ENCODE measurements at places on chromosomes 12 and 14.

DNA sequence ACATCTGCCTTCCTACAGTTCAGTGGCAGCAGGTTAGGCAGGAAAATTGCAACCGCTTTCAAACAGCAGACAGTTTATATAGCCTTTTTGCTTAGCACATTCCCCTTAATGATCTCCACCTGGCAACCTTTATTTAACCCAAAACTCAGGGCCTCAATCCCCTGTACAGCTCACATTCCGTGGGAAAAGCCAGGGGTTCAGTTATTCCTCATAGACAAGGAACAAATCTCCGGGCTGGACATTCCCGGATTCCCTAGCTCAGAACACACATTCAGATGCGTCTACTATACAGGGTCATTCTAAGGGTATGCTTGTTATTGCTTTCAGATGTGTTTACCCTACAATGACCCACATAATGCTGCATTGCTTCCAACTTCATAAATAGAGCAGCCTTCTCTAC lies 73.8 kb upstream of the DCN start:
- no peak for DNase-seq

GRCh38 chr12:106487664-106488063 lies 95.1 kb upstream of the RFX4 start:
- DNase-seq, result no peak

- no peak for DNase-seq
These were observed 27.8 kb upstream of the CAPRIN2 start for GRCh38 chr12:30782316-30783173.

DNA sequence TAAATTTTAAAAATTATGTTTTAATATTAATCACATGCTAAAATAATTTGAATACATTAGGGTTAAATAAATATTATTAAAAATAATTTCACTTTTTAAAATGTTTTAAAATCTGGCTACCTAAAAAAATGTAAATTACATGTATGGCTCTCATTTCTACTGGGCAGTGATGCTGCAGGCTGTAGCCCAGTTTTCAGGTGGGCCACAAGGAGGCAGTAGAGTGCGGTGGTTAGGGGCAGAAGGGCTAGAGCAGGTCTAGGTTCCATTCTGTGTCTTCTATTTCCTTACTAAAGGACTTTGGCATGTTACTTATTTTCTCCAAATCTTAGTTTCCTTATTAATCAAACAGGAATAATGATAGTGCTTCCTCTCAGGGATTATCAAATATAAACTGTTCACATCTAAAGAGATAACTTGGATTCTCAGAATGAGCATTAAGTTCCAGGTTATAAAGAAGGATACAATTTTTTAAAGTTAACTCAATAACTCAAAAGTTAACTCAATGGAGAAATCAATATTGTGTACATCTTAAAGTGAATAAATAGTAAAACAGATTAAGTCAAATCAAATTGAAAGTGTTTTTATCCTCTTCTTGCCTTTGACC lies 54.9 kb upstream of the OVCH1 start:
- peak; percentile 41 for DNase-seq

DNA sequence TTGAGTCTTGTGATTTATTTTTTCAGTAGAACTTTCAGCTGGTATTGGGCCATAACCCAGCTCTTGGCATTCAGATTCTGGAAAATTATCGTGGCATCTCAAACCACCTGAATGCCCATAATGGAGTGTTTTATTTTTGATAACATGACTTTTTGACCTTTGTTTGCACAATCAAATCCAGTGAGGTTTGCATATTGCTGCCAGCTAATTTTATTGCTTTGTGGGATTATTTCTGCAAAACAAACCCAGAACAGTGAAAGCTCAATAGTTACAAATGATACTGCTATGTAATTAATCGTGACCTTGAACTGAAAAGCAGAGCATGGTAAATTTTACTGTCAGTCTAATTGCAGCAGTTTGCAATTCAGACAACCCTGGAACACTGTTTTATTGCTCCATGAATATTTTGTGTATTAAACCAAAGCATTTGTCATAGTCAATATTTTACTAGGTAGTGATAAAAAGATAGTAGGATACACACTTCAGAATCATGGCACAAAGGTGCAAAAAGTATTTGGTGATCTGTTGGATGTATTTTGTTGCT lies 255.2 kb upstream of the NAV3 start:
- no peak for DNase-seq

GRCh38 chr12:115146453-115146852 lies 462.5 kb upstream of the TBX3 start:
- no peak for DNase-seq

DNA sequence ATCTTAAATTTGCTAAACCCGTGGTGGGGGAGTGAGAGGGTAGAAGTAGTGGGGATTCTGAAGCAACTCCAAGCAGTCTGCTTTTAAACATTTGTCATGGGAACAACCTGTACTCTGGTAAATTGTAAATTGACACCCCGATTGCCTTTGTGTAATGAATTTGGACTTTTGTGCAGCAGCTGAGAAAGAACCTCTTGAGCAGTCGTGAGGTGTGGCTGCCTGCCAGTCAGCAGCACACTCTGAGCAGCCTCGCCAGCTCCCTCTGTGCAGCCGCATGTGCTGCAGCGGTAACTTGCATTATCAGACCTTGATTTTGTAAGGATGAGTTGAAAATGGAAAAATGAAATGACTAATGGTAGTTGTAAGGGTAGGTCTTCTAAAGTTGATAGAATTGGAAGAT lies 74.3 kb downstream of the SUSD6 start:
- no peak for DNase-seq

GRCh38 chr12:109116611-109116949 lies 193 bp downstream of the ACACB start:
- DNase-seq, result no peak

DNA sequence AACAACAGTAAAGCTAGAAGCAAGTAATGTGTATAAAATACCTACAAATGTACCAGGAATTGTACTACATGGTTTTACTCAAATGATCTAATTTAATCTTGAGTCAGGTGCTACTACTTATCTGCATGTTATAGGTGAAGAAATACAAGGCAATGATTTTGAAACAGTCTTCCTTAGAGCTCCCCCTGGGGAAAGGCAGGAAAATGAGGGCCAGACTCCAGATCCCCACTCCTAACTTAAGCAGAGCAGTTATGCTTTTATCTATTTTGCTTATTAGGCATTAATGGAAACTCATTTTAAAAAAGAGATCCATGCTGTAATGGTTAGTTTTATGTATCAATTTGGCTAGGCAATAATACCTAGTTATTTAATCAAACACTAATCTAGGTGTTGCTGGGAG lies 109.3 kb upstream of the CPSF6 start:
- no peak for DNase-seq

DNA sequence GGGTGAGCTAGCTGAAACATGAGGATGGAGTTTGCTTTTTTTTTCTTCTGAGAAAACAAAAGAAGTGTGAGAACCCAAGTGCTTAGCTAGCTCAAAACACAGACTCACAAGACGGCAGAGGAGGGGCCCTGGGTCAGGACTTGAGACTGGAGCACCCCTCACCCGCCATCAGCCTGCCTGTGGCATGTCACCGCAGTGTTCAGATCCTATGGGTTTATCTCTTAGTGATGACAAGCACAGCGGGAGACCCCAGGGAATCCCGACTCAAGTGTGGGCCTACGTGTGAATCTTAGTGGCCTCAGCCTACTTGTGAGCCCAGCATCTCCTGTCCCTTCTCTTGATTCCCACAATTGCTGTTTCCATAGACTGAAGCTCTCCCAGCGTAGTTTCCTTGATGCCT lies 22.9 kb downstream of the DYRK4 start:
- no peak for DNase-seq

DNA sequence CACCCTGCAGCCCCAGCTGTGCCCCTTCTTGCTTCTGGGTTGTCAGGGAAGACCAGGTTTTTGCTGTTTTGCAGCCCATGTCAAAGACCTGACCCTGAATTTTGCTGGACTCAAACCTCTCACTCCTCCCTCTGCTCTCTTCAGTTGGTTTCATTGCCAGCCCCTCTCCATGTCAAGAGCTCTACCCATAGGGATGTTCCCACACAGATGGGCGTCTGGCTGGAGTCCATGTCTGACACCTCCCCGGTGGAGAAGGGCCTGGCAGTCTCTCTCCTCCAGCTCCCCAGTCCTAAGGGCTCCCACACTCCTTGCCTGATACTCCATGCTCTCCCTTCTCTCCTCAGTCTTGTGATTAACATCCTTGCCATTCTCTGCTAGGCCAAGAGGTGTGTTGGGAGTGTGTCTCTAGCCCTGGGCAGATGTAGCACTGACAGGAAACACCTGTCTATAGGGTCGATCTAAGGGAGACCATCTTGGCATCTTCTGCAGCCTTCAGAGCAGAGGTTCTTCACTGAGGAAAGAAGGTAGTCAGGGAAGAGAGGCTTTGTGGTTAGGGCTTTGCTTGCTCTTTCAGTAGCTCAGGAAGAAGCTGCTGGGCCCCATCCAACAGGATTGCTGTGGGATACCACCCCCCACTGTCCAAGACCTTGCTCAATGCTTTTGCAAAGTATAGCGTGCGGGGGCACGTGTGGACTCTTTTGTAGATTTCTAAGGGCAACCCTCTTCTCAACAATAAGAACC lies 4.7 kb downstream of the ASIC1 start:
- DNase-seq, result no peak

- DNase-seq, result no peak
These were observed 99.2 kb downstream of the PPM1A start for GRCh38 chr14:60348211-60348610.

DNA sequence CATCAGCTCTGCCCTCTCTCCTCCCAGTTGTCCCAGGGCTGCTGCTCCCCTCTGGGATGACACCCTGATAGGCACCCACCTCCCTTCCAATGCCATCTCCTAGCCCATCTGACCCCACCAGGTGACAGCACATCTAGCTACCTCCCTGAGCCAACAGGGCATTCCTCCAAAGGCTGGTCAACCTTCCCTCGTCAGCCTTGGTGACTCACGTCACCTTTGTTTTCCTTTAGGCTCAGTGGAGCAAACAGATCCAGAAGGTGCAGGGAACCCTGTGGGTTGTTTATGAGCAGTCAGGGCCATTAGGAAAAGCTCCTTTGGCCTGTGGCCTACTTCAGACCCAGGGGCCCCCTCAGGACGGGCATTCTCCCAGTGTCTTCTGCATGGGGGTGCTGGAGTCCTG lies 32.4 kb downstream of the PIGH start:
- no peak for DNase-seq

GRCh38 chr12:51864833-51865670 lies 16.5 kb upstream of the FIGNL2 start:
- DNase-seq, result no peak

DNA sequence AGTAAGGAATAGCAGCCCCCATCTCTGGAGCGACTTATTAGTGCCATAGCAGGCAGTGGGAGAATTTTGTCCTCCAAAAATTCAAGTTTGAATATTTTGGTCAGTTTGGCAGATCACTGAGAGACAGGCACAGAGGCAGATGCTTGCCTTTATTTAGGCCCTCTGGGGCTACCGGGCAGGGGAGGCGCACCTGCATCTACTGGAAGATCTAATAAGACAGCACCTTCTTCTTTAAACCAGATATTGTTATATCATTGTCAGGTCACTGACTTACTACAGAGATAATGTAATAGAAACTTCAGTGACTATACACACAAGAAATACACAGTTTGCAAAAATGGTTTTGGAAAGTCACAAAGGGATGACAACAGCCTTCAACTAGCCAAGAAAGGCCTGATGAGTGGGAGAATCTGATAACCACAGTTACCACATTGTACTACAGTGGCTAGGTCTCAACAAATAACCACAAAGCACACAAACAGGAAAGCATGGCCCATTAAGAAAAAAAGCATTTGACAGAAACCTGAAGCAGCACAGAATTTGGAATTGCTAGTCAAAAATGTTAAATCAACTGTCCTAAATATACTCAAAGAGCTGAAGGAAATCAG lies 56.8 kb downstream of the CDK17 start:
- no peak for DNase-seq

DNA sequence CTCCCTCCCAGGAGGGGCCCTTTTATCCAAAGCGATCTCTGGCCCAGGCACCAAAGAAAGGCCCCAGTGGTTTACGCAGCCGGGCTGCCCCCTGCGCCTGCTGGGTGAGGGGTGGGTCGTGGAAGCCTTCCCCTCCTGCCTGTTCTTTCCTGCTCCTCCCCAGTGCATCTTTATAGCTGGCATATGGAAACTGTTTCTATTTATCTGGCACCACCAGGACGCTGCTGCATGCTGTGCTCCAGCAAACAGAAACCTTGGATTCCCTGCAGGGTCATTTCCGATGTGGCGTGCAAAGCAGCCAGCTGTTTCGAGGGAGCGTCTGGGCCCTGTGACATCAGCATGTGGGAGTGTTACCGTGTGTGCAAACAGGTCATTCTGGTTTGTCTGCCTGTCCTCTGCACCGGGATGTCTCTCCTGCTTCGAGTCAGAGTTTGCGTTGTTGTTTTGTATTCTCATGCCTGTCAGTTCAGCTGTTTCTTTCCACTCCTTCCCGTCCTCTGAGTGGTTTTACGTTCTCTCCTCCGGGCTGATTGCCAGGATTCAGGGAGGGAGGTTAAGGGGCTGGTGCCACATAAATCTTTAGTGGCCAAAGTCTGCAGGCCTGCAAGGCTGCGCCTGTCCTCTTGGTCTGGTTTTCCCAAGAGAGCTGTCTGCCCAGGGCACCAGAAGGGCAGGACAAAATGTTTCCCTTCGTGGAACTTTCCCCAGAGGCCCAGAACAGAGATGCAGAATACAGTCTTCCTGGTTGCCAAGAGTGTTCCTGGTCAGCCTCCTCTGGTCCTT lies 24.6 kb downstream of the TPCN1 start:
- no peak for DNase-seq

GRCh38 chr12:70849265-70849960 lies 71.1 kb downstream of the PTPRR start:
- DNase-seq, result no peak

GRCh38 chr14:101827286-101827685 lies 65.8 kb downstream of the PPP2R5C start:
- no peak for DNase-seq

DNA sequence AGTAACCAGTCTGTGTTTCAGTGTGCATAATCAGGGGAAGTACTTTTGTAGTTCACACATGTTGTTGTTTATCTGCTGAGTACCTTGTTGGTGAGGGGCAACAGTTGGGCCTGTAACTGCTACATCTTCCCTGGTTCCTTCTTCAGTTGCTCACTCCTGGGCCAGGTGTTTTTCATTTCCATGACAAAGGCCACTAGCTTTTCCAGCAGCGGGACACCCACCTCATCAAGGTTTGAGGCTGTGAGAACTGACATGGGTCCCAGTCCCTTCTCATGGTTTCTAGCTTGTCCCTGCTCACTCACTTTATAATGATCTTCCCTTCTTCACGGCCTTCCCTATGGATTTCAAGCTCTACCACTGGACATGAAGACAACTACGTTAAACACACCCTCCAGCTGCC lies 1.5 kb upstream of the NOXRED1 start:
- DNase-seq, result no peak

- DNase-seq, result no peak
These were observed 261.4 kb downstream of the TTC8 start for GRCh38 chr14:89085737-89086382.

DNA sequence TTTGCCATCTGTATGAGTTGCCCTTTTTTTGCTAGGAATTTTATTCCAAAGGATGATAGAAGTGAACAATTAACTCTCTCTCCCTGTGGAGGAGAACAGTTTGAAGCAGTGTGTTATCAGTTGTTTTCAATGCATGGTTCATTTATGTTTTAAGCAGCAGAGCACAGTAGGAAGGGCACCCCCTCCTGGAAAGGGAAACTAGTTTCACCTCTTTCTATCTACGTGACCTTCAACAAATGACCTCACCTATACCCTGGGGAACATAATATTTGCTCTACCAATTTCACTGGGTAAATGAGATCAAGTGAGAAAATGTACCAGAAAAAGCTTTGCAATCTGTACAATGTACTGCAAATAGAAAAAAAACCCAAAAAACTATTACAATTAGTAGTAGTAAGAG lies 5.4 kb upstream of the DCP1B start:
- no peak for DNase-seq

- no peak for DNase-seq
These were observed 22.5 kb upstream of the NKX2-8 start for GRCh38 chr14:36604757-36605505.

GRCh38 chr12:94783862-94784261 lies 133.5 kb upstream of the TMCC3 start:
- no peak for DNase-seq
